ENCODE measurements at places on chromosomes 1 and 21.

DNA sequence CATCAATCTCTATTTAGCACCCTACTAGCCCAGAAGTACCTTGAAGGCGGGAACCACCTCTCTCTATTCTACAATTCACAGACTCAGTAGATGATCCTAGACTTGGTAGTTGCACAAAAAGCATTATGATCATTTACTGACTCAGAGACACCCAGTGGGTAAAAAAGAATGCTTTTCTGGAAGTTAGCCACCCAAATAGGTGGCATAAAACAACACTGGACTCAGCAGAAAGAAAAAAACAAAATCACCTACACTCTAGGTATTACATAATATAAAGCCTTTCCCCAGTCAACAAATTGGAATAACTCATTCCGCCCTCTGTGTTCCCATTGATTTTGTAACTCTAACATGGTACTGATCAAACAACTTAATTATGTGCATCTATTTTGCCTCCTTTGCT, 126.3 kb downstream of the PTPN14 start:
- no peak for DNase-seq

DNA sequence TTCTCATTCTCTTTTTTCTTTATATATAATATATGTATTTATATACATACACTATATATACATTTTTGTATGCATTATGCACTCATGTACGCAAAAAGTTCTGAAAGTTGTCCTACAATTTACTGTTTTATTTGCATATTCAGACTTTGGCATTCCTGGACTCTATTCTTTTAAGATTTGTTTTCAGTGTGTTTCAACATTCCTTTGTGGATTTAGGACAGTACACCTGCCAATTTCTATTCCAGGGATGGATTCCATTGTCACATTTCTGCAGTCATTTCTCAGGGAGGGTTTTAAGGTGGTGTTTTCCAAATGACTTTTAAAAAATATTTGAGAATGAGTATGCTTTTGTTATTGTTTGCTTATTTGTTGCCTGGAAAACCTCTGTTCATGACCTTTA, 76.2 kb downstream of the TPR start:
- DNase-seq, result no peak

GRCh38 chr1:235253219-235253962, 74.6 kb downstream of the ARID4B start:
- DNase-seq, result peak; percentile 68

- no peak for DNase-seq
Measured at GRCh38 chr1:177902266-177902665, 67.6 kb downstream of the SEC16B start.

GRCh38 chr1:9100471-9101043, 28.3 kb downstream of the GPR157 start:
- DNase-seq, result peak; percentile 20

DNA sequence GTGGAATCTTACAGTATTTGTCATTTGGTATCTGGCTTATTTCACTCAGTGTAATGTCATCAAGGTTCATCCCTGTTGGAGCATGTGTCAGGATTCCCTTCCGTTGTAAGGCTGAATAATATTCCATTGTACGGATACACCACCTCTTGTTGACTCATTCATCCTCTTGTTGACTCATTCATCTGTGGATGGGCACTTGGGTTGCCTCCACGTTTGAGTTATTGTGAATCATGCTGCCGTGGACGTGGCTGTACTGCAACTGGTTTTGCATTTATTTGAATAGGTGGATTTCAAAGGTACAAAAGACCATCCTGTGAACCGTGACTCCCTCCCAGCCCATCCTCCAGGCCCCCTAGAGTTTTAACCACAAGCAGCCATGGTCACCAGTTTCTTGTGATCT, 11.9 kb upstream of the TCP10L start:
- DNase-seq, result peak; percentile 91

GRCh38 chr1:53066488-53066887, 4.5 kb downstream of the PODN start:
- DNase-seq, result no peak

DNA sequence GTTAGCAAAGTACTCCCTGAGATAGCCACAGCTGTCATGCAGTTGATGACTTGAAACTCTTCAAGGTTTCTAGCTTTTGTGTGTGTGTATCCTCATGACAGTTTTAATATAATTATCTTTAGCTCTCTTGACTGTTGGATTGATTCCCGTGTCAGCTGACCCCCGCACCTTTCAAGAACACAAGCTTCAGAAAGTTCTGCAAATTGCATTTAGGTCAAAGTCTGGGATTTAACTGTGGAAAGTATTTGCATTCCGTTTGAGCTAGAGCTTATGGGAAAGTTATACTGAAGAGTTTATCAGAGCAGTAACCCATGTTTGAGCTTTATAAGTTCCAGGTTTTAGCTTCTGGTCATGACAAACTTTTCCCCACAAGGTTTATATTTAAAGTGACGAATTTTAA, 380.1 kb upstream of the CHRM3 start:
- no peak for DNase-seq

GRCh38 chr1:46719689-46720088, 775 bp upstream of the EFCAB14 start:
- no peak for DNase-seq

- no peak for DNase-seq
Measured at GRCh38 chr1:62269851-62270495, 49.3 kb downstream of the KANK4 start.

DNA sequence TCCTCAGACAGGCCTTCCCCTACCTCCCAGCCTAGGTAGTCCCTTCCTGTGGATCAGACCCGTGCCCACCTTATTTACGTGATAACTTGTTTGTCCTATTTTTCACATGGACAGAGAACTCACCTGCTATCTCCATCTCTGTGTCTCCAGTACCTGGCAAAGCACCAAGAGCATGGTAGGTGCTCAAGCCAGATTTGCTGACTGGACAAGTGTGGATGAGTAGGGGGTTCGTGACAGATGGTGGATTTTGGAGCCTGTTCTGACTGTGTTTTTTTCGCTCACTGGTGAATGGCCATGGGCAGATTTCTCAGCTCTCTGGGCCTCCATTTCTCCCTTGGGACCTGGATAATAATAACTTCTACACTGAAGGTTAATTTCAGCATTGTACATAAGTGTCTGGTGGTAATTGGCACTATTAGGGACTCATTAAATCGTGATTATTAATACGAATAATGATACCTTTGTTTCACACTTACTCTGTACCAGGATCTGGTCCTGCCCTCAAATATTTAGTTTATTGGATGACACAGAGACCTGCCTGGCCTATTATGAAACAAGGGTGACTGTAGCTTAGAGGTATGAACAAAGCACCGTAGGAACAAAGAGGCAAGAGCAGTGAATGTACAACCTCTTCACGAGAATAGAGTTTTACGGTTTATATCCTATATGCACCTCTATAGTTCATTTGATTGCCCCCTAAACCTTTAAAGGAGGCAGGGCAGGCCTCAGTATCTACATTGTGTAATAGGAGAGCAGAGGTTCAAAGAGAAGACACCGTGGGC, 24.5 kb upstream of the SLC26A9 start:
- DNase-seq, result no peak

GRCh38 chr21:39632796-39633442, 20.2 kb downstream of the B3GALT5 start:
- peak; percentile 77 for DNase-seq

- no peak for DNase-seq
Measured at GRCh38 chr1:64595871-64596515, 126.1 kb downstream of the CACHD1 start.

DNA sequence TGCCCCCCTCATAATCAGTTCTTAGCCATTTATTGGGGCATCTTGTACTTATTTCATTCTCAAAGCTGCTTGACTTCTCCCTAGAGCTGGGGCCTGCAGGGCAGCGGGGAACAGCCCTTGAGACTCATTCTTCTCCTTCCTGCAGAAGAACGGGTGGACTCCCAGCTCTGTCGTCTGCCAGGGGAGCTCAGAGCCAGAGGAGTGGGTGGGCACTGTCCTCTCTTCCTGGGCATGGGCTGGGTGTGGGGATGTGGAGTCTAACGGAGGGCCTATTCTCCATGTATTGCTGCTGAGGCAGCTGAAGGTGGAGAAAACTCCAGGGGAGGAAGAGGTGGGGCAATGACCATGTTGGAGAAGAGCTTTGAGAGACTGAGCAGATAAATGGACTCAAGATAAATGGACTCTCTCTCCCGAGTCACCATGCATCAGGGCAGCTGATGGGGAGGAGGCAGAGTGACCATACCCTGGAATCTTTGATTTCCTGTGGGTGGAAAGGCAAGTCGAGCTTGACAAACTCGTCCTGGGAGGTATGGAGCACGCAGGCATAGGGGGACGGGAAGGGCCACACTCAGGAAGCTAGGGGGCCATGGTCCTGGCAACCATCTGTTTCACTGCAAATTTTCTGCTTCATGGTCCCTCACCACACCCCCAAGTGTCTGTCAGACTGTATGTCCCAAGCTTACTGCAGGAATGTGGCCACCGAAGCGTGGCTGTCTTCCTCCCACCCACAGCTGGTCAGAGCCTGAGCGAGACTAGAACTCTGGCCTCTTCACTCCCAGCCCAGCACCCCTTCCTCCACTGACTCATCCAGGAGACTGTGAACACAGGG, 56.9 kb upstream of the ATP2B4 start:
- DNase-seq, result no peak

DNA sequence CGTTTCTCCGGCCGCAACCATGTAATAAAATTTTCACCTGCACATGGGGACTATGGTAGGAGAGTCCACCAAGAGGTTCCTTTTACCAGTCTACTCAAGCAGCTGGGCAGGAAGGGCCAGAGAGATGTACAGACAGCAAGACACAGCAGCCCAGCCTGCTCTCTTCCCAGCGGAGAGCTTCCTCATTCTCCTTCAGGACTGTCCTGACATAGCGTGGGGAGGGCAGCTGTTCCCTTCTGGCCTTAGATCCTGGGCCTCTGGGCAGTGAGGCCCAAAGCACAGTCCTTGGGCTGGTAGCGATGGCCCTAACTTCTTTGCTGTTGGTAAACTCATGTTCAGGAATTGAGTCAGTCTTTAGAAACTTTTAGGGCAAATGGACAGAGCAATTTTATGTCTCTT, 89.1 kb downstream of the BCAR3 start:
- no peak for DNase-seq

DNA sequence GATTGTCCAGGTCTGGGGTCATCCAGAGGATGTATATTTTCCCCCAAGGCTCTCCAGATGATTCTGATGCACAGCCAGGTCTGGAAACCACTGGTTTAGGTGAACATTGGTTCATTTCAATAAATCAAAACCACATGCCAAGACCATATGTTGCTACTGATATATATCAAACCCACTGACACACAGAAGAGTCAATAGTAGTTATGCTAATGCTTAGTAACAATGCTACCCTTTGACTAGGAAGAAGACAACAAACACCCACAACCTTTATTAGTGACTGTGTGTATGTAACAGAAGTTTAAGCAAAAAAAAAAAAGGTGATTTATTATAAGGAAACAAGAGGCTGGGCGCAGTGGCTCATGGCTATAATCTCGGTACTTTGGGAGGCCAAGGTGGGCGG, 35.6 kb upstream of the POU2F1 start:
- no peak for DNase-seq

DNA sequence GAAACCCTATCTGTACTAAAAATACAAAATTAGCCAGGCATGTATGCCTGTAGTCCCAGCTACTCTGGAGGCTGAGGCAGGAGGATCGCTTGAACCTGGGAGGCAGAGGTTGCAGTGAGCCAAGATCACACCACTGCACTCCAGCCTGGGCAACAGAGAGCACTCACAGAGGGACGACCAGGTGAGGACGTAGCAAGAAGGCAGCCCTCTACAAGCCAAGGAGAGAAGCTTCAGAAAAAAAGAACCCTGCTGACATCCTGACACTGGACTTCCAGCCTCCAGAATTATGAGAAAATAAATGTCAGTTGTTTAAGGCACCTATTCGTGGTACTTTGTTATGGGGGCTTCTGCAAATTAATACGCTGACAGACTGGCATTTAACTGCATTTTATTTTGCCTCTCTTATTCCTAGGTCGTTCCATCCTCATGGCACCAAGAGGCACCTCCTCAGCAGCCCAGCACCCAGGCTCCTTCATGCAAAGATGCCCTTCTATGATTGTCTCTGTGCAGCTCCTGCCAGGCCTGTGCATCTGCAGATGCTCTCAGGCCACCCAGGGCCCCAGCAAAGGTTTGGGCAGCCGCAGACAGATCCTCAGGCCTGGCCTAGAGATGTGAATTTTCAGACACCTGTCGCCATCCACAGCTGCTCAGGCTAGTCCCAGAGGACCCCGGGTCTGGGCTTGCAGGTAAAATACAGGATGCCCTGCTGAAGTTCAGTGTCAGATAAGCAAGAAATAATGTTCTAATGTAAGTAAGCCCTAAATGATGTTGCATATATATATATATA, 86.0 kb upstream of the COX20 start:
- DNase-seq, result no peak

- no peak for DNase-seq
Measured at GRCh38 chr21:42640486-42640885, 12.9 kb upstream of the PDE9A start.

DNA sequence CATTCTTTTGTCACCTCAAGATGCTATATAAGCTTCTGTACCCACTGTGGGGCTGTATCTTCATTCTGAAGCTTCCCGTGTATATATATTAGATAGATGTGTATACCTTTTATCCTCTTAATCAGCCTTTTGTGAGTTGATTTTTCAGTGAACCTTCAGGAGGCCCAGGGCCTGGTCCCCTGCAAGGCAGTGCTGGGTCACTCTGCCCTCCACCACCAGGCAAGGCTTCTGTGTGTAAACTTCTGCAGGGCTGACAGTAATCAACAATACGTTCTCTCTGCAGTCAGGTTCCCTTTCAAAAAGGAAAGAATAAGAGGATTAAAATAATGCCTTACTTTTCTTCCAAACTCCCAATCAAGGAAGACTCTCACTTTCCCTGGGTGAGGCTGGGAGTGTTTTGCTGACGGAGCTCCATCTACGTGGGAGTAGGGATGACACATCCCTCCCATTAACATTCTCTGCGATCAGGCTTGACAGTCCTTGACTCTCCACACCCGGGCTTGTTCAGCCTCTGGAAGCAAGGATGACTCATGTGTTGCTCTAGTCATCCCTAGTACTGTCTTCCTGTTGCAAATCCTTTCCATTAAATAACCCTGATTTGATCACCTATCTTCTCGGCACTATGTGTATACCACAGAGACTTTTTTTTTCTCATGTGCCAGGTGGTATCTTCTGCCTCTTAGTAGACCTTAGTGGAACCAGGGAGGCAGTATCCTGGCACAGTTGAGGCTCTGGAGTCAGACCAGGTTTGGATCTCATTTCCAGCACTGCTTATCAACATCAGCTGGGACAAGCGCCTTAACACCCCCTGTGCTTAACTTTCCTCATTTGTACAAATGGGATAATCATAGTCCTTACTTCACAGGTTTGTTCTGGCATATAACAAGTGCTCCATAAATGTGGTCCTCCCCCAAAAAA, 70.3 kb upstream of the KCNK1 start:
- peak; percentile 97 for DNase-seq

GRCh38 chr1:39500862-39501389, 9.5 kb downstream of the BMP8A start:
- DNase-seq, result no peak

All from fibroblast of skin of right biceps (primary cell).